Type B pancreatic cell (in vitro differentiated cells): ENCODE measurements at places on chromosomes 7 and 10.

- no peak for DNase-seq
These were observed 10.3 kb downstream of the TMEM106B start for GRCh38 chr7:12221414-12221813.

DNA sequence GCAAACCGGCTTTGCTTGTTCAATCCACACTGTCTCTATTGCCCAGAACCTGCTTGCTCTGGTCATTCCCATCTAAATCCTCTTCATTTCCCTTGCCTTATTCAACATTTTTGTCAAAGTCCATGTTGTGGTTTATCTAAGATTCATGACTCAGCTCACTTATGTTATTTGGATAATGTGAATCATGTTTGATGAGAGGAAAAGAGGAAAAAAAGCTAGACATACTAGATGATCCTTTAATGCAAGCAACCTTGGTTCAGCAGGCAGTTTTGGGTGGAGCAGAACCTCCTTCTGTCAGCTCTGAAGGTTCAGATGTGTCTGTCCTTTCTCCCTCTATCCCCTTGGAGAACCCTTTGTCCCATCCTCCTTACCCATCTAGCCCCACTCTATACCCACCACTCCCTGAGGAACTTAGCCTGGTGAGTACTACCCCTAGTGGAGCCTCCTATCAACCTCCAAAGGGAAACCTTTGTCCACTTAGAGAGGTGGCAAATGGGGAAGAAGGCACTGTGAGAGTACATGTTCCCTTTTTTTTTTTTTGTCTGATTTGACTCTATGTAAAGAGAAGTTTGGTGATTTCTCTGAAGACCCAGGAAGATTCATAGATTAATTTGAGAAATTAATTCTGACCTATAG lies 2.1 kb upstream of the SAMD9L start:
- no peak for DNase-seq

DNA sequence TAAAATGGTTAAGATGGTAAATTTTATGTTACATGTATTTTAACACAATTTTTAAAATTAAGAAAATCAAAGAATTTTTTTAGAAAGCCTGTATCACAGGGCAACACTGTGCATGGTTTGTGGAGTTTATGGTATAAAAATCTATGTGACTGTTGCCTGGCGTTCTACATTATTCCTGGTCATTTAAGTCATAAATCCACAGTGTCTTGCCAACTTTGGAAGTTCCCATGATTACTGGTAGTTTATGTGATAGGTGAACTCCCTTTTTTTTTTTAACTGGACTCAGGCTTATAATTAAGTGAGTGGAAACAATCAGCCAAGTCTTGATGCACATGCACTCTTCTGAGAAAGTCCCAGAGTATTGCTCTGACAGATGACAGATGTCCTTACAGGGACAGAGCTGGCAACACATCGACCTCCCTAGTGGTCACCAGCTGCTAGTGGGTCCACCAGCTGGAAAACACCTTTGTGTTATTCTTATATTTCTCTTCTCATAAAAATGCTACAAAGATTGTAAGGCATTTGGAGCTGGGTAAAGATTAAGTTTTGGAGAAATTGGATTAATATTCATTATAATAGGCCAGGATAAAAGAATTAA lies 8.8 kb upstream of the STN1 start:
- no peak for DNase-seq

DNA sequence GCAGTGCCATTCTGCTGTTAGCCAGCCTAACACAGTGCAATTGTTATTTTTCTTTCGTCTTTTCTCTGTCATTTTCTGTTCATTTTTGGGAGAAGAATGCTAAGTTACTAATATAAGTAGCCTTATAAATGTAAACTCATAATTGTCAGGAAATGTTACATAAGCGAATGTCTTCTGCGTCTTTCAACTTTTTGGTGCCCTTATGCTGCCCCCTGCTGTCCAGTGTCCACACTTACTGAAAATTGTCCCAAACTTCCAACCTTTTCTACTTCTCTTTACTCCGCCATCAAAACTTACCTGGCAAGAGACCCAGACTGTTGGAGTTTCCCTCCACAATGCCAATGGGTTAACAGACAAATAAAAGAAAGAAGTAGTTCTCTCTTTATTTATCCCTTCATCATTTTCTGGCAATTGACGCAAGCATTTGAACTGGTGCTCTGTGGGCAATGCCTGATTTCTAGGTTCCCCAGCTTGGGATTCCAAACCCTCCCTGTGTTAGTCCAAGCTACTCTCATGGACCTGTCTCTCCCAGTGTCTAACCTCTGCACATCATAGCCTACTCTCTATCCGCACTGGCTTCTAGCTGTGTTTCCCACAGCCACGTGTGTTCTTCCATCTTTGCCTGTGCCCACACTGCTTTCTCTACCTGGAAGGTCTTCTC lies 21.0 kb upstream of the EPC1 start:
- no peak for DNase-seq

GRCh38 chr7:90775383-90775965 lies 179.4 kb downstream of the CDK14 start:
- no peak for DNase-seq

DNA sequence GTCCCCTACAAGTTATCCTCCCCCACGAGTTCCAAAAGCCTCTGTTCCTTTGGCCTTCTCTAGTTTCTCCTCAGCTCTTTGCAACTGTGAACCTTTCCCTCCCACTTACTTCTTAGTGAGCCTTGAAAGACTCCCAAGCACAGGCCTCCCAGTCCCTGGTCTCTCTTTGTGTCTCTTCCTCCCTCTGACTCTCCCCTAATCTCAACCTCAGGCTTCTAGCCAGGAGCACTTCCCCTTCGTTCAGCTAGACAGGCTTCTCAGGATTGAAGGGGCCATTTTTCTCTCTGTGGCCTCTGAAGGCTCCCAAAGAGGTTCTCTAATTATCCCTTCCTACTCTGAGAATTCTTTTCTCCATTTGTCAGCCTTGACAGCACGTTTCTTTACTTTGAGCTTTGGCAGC lies 50.2 kb upstream of the PHYHIPL start:
- no peak for DNase-seq

DNA sequence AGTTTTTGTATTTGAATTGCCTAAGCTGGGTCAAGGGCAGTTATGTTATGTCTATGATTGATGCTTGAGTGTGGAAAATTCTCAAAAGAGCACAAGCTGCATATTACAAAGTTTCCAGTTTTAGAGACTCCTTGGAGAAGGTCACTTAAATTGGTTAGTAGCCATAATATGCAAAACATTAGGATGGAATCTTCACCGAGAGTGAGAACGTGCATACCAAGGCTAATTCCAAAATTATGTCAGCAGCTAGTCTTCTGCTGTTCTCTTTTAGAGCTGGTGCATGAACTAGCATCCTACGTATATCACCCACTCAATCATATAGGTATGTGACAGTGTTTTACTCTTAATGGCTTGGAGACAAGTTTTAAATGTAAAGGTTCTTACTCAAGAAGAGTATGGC lies 49.2 kb downstream of the MKX start:
- no peak for DNase-seq

GRCh38 chr7:7131273-7131672 lies 51.1 kb upstream of the C1GALT1 start:
- no peak for DNase-seq

DNA sequence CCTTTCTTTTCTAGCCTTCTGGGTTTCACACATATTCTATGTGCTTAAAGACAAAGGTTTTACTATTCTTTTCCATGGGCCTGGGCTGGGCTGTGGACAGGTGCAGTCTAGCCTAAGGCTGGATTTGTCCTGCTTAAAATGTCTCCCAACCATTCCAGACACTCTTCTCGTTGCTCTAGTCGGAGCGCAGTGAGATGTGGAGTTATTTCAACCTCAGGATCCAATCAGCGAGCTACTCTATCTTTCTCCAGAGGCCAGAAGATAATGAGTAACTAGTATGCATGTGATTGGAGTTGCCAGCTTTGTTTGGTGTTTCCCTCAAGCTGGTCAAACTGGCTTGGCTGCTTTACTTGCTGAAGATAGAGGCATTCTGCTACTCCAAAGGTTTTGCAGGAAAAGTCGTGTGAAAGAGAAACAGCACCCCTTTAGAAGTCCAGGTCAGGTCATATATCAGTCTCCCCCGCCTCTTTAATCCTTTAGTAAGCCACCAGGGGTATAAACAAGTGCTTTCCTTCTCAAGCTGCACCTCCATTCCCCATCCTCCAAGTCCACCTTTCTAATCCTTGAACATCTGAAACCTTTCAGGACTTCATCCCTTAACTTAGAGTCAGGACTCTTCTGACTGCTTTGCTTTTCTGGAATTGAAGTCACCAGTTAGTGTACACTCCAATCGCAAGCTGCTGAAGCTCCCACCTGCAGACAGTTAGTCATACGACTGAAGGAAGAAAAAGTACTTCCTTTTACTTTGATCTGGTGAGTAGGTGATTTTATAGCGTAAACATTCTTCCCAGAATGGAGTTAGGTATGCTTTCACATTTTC lies 78.8 kb downstream of the DNMBP start:
- DNase-seq: no peak

- DNase-seq: no peak
These were observed 34.5 kb upstream of the ST8SIA6 start for GRCh38 chr10:17488848-17489247.

- no peak for DNase-seq
These were observed 12.8 kb downstream of the CPXM2 start for GRCh38 chr10:123878666-123879303.

- no peak for DNase-seq
These were observed 144.9 kb upstream of the AHR start for GRCh38 chr7:17153536-17153935.

GRCh38 chr10:125823663-125824251 lies 411 bp downstream of the BCCIP start:
- no peak for DNase-seq

DNA sequence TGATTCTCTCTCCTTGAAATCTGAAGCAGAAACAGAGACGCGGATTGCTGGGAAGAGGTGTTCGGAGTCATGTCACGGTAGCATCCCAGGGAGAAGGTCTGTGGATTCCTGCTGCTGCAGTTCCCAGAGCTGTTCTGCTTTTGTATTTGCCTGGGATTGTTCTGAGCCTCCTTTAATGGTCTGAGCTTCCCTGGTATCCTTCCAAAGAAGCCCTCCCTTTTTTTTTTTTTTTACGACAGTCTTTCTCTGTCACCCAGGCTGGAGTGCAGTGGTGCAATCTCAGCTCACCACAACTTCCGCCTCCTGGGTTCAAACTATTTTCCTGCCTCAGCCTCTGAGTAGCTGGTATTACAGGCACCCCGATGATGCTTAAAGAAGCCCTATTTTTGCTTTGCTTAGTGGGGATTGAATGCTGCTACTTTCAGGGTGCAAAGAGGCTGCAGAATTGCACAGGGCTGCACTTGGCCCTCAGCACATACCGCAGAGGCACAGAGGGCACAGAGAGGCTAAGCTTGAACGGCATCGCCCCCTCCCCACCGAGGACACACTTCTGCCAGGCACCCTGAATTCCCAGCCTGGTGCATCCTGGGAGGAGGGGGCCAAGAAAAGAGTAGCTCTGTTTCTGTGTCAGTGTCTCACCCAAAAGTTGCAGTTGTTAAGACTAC lies 208.6 kb upstream of the GALNT17 start:
- no peak for DNase-seq

GRCh38 chr7:117202511-117202910 lies 120.3 kb downstream of the WNT2 start:
- DNase-seq: no peak

- DNase-seq: peak; percentile 76
These were observed 47.8 kb downstream of the STRA8 start for GRCh38 chr7:135281363-135281949.

- DNase-seq: no peak
These were observed 5.8 kb upstream of the ITIH5 start for GRCh38 chr10:7672341-7673134.

DNA sequence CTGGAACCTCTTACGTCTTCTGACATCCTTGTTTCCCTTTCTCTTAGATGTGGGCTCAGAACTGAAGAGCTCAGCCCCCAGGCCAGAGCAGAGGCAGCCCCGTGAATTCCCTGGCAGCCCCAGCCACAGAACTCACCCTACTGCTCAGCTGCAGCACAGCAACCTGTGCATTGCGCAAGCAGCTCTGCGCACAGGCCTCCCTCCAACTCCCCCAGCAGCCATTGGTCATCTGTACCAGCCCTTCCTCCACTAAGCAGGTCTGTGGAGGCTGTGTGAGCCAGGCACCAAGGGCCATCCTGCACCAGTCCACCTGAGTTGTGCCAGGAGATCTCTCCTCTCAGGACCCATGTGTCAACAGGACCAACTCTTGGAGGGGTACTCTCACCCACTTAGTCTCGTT lies 54.5 kb downstream of the ZNF33B start:
- DNase-seq: no peak

- DNase-seq: no peak
These were observed 118.8 kb downstream of the CUX1 start for GRCh38 chr7:101936223-101936610.

- no peak for DNase-seq
These were observed 169.5 kb upstream of the FRMD4A start for GRCh38 chr10:14500172-14500765.

- DNase-seq: no peak
These were observed 17.7 kb downstream of the IL15RA start for GRCh38 chr10:5959581-5960069.

DNA sequence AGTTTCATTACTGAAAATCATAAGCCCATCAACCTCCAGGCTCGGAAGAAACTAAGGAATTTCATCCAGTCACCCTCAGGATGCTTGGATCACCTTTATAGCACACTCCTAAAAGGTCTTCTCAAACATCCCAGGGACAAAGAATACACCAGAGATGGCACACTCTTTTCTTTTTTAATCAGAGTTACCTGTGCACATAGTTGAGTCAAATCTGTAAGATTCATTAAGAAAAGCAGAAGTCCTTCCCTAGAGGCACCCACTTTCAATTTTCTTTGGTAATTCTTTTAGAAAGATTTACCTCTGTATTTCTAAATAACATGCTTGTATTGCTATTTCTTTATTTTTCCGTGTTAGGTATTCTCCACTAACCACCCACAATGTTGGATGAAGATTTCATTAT lies 50.6 kb upstream of the IL6 start:
- no peak for DNase-seq

- DNase-seq: no peak
These were observed 722 bp downstream of the UPF2 start for GRCh38 chr10:12041766-12042408.

GRCh38 chr7:73954181-73954580 lies 73.8 kb upstream of the ELN start:
- DNase-seq: no peak

- no peak for DNase-seq
These were observed 13.9 kb downstream of the FIGNL1 start for GRCh38 chr7:50436133-50436806.

DNA sequence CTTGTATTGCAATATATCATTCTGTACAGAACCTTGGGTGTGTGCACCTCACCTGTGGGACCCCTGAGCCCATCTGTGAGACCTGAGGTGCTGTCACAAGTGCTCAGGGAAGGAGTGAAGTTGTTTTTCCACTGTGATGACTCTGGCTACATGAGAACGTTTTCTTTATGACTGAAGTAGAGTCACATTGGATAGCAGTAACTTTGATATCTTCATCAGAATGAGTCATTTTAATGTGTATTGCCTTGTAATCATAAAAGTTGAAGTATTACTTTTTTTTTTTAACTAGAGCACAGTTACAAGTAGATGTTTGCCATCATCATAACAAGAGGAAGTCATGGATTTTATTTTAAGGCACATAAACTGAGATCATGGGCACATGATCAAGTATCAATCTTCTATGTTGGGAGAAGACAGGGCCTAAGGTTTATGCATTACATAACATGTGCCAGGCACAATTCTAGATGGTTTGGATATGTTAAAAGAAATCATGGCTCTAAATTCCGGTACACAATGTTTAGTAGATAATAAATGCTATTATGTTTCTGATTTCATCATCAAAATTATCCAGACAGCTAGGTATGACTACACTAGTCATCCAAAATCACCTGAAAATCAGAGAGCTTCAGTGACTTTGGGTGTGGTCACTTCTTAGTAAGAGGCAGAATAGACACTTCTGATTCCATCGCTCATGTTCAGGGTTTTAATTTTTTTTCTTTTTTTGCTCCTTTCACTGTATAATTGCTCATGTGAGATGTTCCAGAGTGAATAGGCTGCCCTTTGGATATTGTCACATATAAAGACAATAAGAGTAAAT lies 82.7 kb upstream of the KLF6 start:
- no peak for DNase-seq
